Heart left ventricle (tissue), 16 donors: ENCODE measurements at places on chromosomes 1 and 21. TPM values are rescaled to one million over a fixed set of nuclear protein-coding genes. Genes with fewer than 3 reads are reported as not detected.
A peak's percentile ranks its signal among the peaks of the same experiment; 100 is the strongest.

DNA sequence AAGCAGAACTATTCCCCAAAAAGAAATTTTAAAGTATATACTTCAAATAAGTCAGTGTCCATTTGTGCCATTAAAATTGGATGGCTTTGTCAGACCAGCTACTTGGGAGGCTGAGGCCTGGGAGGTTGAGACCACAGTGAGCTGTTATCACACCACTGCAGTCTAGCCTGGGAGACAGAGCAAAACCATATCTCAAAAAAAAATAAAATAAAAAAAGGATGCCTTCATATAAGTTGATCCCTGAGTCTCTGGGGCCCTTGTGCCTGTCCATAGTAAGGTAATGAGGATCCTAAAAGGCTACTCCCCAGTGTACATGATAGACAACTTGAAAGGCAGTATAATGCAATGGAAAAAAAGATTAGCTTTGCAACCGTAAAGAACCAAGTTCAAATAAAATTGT lies 81.2 kb upstream of the BARHL2 start:
- DNase-seq, result no peak

- no peak for DNase-seq
Observed at GRCh38 chr1:145961109-145961424, 3.2 kb upstream of the LIX1L start.

GRCh38 chr1:54888080-54888733 lies 1.2 kb upstream of the DHCR24 start:
- DNase-seq, result no peak

- DNase-seq, result peak; percentile 94
Observed at GRCh38 chr1:58816072-58816746, 32.4 kb upstream of the JUN start.

GRCh38 chr1:205440121-205440475 lies 15.7 kb downstream of the BLACAT1 start:
- DNase-seq, result no peak

- no peak for DNase-seq
Observed at GRCh38 chr1:72000809-72001208, 281.5 kb downstream of the NEGR1 start.

GRCh38 chr1:52967666-52968065 lies 40.6 kb downstream of the SCP2 start:
- DNase-seq, result no peak

DNA sequence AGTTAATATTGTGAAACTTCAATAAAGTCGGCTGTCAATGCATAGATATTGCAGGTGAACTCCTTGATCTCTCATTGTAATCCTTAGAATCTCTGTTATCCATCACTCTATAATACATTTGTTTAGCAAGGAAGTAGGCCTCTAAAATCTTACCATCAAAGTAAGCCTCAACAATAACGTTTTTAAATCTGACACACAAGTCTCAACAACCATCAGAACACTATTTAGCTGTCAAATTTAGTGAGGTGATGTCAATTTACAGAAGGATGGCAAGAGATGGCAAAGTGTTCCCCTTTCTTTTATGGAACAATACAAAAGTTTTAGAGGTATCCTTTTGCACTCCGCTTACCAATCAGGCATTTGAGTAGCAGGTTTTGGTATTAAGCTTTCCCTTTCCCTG lies 67.6 kb downstream of the RWDD3 start:
- no peak for DNase-seq

- no peak for DNase-seq
Observed at GRCh38 chr1:54461731-54462596, 55.8 kb upstream of the SSBP3 start.

DNA sequence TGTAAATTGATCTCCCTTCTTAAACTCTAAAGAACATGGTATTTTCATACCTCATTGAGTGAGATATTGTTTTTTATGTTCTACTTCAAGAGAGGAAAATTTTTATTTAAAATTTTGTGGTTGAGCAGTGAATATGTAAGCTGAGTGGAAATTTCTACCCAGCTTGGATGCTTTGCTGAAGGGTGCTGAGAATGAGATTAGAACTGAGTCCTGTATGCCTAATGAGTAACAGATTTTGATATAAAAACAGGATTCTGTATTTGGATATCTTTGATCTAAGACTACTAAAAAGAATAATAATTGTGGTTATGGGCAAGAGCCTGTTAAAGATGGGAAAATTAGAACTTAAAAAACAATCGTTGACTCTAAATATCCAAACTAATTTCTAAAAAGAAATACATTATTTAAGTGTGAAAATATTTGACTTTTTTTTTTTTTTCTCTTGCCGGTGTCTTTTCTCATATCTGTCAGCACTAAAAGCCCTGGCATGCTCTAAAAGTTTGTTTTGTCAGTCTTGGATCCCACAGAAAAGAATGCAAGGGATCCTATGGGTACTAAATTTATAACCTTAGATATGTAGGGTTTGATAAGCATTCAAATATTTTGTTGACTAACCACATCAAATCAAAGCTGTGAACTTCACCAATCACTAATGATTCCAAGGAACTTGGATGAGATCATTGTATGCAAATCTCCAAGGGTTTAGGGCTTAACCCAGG lies 652.3 kb downstream of the PTPRC start:
- no peak for DNase-seq

DNA sequence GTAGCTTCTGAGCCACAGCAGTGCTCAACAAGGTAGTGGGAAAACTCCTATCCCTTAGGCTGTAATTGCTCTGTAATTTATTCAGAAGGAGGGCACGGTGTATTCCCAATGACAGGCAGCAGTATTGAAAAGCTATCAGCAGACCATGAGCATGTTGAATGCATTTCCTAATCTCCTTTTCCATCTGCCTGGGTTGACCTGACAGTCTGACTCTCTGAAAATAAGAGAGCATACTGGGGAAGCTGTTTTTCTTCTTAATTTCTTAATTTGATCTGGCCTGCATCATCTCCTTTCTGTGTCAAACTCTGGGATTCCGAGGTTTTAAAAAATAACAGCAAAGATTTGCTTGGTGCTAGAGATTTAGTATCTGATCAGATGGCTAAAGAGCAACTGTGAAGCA lies 88.1 kb upstream of the SLC35F3 start:
- no peak for DNase-seq

DNA sequence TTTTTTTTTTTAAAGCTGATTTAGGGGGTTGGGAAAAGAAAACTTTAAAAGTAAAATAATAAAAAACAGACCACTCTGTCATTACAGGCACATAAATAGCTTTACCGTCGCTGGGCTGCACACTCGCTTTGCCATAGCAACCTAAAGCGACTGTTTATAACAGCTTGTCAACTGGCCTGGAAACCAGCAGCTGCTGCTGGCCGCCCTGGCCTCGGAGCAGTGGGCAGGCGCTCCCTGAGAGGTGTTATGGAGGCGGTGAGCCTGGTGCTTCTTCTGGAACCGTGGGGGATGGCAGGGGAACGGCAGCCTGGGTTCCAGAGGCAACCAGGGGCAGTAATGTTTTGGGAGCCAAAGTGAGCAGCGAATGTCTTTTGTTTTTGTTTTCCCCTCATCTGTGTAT lies 45.7 kb downstream of the ATP2B4 start:
- DNase-seq, result peak; percentile 67

DNA sequence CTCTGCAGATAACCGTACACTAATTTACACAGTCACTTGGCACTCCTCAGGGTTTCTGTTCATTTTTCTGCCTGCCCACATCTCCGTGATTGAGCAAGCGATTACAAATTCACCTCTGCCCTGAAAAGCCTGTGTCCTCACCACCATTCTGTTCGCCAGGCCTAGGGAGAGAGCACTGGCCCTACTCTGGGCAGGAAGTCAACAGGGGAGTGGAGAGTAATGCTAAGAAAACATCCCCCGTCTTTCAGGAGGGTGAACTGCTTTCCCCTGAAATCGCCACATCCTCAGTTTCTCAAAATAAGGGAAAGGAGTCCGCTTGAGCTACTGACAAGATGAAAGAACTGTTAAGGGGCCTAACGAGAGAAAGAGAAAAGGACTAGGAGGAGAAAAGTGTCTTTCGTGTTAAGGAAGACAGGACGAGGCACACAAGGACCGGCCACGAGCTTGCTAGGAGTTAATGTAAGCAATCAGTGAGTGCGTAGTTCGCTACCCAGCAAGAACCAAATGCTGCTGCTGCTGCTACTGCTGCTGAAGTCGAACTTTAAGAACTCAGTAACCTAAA lies 632 bp downstream of the PEX19 start:
- DNase-seq, result no peak

GRCh38 chr1:57721001-57721400 lies 297.1 kb upstream of the DAB1 start:
- DNase-seq, result no peak

DNA sequence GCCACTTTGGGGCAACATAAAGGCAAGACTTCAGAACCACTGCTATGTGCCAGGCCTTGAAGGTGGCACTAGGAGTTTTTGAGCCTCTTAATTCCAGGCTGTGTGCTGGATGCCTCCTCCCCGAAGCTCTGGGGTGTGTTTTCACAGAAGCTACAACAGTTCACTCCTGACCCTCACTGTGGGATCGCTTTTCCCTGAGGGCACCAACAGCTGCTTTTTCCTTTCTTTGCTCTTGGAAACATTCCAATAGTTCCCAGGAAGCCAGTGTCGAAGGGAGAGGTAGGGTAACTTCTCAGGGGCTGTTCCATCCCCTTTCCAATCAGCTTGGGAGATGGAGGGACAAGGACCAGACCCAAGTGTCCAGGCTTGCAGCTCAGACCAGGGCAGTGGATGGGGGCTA lies 153.4 kb downstream of the C1orf94 start:
- no peak for DNase-seq

- DNase-seq, result no peak
Observed at GRCh38 chr1:154386643-154387352, 18.3 kb upstream of the IL6R start.

- no peak for DNase-seq
Observed at GRCh38 chr1:24966724-24967346, 36.8 kb upstream of the RUNX3 start.

- DNase-seq, result no peak
Observed at GRCh38 chr1:108892356-108893140, 15.8 kb downstream of the GPSM2 start.

DNA sequence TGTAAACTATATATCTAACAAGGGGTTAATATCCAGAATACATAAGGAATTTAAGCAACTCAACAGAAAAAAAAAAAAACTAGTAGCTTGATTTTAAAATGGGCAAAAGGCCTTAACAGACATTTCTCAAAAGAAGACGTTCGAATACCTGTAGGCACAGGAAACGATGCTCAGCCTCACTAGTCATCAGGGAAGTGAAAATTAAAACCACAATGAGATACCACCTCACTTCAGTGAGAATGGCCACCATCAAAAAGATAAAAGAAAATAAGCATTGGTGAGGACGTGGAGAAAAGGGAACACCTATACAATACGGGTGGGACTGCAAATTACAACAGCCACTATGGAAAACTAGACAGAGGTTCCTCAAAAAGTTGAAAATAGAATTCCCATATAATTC lies 37.3 kb downstream of the NPHP4 start:
- no peak for DNase-seq

- DNase-seq, result peak; percentile 61
Observed at GRCh38 chr1:45543581-45544417, 6.8 kb upstream of the AKR1A1 start.

DNA sequence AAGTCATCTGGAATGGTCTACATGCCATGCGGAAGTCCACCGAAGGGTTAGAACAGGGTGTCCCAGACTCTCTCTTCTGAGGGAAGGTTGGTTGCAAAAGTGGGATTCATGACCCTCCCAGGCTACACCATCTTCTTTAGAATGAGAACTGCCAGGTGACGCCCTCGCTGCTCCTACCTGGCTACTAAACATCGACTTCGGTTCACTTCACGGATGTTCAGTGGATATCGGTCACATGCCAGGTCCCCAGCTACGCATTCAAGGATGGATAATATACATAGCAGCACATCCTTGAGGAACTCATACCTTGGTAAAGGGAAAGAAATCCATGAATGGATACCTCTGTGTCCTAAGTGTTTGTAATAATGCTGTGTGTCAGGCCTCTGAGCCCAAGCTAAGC lies 3.3 kb upstream of the OPTC start:
- no peak for DNase-seq

DNA sequence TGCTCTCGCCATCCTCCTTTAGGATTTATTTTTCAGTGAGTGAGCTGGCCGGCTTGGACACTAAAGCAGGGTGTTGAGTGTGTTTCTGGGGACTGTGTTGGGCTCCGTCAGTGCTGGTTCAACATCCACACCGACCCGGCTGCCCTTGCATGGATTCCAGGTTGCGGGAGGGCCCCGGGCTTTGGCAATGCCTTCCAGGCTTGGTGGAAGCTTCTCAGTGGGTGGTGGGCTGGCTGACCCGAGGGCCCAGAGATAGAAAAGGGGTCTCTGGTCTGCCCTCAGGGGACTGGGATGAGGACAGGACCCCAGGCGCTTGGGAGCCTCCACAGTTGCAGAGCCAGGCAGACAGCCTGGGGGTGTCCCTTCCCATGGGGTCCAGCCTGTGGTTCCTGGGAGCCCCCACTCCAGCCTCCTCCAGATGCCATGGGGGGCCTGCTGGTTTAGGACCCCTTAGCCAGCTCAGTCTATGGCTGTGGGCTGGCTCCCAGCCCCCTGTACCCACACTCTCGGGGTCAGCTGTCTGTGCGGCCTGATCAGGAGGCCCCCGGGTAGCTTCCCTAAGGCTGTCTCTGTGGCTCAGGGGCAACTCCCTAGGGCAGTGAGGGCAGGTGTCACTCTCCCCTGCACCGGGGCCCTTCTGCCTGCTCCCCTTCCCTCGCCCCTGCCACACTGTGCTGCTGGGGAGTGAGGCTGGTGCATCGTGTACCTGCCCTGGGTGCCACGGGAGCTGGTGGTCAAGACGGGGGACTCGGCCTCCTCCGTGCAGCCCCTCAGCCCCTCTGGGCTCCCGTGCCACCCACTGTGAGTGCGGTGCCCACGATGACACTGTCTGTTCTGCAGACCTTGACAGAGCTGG lies 16.5 kb downstream of the PDXK start:
- no peak for DNase-seq

DNA sequence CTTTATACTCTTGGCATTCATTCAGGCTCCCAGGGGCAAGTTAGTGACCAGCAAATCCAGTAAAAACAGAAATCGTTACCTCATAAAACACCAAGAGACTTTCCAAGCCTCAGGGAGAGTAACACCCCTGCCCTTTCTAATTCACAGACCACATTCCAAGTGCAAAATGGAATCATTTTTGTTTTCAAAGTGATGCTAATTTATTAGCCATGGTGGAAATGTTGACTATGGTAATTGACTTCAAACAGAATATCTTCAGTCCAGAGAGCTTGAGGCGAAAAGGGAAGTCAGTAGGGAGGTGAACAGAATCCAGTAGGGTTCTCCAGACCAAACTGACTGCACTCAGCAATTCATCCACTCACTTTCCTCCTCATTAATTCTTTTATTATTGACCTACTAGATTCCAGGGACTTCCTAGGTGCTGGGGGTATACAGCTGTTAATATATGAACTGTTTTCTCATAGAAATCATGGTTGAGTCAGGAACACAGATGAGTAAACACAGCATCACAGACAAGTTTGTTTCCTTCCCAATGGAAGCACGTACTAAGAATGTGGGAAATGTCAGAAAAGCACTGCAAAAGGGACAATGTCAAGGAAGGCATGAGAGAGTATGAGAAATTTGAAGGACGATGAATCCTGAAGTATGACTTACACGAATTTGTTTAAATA lies 388.5 kb upstream of the C1orf87 start:
- DNase-seq, result no peak

GRCh38 chr21:32114419-32115035 lies 164.3 kb downstream of the MIS18A start:
- no peak for DNase-seq

The SSBP3 gene
- 30.7 TPM for polyA plus RNA-seq

The EDEM3 gene
- polyA plus RNA-seq, result 7.2 TPM

The TUFT1 gene
- 5.0 TPM for polyA plus RNA-seq

The KIF14 gene
- 0.04 TPM for polyA plus RNA-seq

The MROH9 gene
- not detected for polyA plus RNA-seq

The DARS2 gene
- polyA plus RNA-seq, result 5.5 TPM

The MNDA gene
- polyA plus RNA-seq, result 1.8 TPM

The LCE3E gene
- not detected for polyA plus RNA-seq

The ACTN2 gene
- 1,237 TPM for polyA plus RNA-seq

The CFAP126 gene
- not detected for polyA plus RNA-seq

The CD84 gene
- polyA plus RNA-seq, result 0.61 TPM

The C1orf94 gene
- polyA plus RNA-seq, result not detected
